Nephron progenitor cell (in vitro differentiated cells): ENCODE measurements at places on chromosomes 5 and 9.

- DNase-seq, result no peak
Measured at GRCh38 chr5:39730006-39730405, 305.2 kb upstream of the DAB2 start.

- no peak for DNase-seq
Measured at GRCh38 chr9:81083854-81084512, 605.4 kb downstream of the TLE1 start.

GRCh38 chr5:39947657-39948056 is 522.9 kb upstream of the DAB2 start:
- DNase-seq, result no peak

- DNase-seq, result no peak
Measured at GRCh38 chr5:2753452-2754420, 2.3 kb upstream of the IRX2 start.

GRCh38 chr5:9351546-9351945 is 194.3 kb downstream of the SEMA5A start:
- no peak for DNase-seq
